Stimulated activated CD8-positive, alpha-beta memory T cell treated with anti-CD3 and anti-CD28 coated beads, Interleukin-12 subunit alpha, Interleukin-12 subunit beta, amount 100 ng/mL, for 4 hours (primary cell): ENCODE measurements at places on chromosomes 4 and X.
A peak's percentile ranks its signal among the peaks of the same experiment; 100 is the strongest.

DNA sequence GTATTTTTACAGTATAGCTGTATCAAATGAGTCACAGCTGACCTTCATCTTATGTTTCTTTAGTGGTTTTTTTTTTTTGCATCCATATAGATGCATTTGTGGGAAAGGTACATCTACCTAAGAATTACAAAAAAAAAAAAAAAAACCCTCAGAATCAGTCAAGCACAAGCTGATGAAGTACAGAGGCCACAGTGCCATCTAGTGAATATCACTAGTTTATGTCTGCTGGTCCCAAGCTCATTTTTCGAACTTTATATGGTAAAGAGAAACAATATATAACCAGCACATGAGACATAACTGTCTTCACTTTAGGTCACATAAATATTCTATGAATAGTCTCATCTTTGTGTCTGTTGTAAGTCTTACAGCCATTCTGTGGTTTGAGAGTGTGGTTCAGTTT is 220.1 kb downstream of the DLG3 start:
- no peak for DNase-seq

- no peak for DNase-seq
Measured at GRCh38 chrX:100368167-100368566, 41.9 kb downstream of the PCDH19 start.

- DNase-seq: no peak
Measured at GRCh38 chr4:120733968-120734367, 188.6 kb downstream of the PRDM5 start.

- no peak for DNase-seq
Measured at GRCh38 chr4:12846368-12846767, 637.8 kb downstream of the RAB28 start.

GRCh38 chr4:72286185-72286584 is 254.4 kb downstream of the NPFFR2 start:
- no peak for DNase-seq

DNA sequence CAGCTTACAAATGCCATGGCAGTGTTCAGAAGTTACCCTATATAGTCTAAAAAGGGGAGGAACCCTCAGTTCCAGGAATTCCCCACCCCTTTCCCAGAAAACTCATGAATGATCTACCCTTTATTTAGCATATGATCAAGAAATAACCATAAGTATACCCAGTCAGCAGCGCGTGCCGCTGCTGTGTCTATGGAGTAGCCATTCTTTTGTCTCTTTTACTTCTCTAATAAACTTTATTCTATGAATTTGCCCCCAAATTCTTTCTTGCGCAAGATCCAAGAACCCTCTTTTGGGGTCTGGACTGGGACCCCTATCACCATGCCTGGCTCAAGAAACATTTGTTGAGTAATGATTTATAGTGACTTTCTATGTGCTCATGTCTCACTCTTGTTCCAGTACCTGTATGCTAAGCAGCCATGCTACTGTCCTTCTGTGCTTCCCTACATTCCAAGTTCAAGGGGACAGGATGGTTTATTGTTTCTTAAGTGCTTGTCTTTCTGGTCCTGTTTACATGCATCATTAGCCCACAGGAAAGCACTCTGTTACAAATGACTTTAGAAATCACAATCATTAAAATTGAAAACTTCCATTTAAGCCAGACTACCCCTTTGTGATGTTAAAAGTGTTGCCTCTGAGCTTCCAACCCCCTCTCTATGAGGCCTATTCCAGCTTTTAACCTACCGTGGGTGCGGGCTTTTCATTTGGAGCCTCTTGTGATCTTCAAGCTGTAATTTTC is 63.4 kb upstream of the S100G start:
- no peak for DNase-seq

GRCh38 chrX:111386615-111387233 is 25.3 kb downstream of the DCX start:
- DNase-seq: no peak

DNA sequence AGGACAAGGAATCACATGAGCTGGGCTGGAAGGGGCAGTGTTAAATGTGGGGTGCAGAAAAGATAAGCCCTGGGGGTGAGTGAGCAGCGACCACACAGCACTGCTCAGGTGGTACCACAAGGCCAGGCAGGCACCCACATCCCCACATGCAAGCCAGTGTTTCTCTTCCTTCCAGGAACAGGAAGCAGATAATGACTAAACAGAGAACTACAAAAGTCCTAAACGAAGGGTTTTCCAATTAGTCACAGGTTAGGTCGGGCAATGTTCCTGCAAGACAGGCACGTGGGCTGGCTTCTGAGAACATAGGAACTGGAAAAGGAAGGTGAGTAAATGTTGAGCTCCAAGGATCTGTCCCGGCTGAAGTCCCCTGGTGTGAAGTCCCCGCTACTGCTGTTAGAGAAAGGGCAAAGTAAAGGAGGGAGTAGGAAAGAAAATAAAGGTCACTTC is 19.5 kb downstream of the RELL1 start:
- DNase-seq: no peak

GRCh38 chr4:17169699-17170098 is 271.3 kb upstream of the LDB2 start:
- DNase-seq: no peak

- no peak for DNase-seq
Measured at GRCh38 chr4:154908168-154908567, 127.1 kb downstream of the RBM46 start.

GRCh38 chr4:10105920-10106319 is 10.7 kb downstream of the WDR1 start:
- no peak for DNase-seq

GRCh38 chr4:110248100-110248499 is 49.7 kb upstream of the ELOVL6 start:
- DNase-seq: no peak

- no peak for DNase-seq
Measured at GRCh38 chr4:159349332-159349731, 246.5 kb downstream of the RAPGEF2 start.

DNA sequence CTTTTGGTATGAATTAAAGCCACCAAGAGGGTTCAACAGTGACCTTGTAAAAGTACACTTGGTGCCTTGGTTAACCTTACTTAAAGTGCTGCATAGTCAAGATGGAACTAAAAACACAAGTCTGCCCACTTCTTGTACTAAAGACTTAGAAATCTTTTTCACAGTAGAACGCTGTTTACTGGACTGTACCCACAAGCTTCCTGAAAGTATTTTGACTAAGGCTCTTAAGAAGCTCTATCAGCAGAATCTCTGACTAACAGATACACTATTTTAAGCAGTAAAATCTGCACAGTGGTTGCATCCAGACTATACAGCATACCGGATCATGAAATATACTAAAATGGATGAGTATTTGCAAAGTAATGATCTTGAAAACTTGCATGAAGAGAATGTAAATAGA is 7.2 kb downstream of the RAB28 start:
- DNase-seq: no peak

GRCh38 chr4:8938623-8939022 is 67.0 kb upstream of the HMX1 start:
- no peak for DNase-seq

- no peak for DNase-seq
Measured at GRCh38 chr4:147528054-147528453, 47.2 kb downstream of the EDNRA start.

- DNase-seq: no peak
Measured at GRCh38 chrX:154006947-154007346, 12.8 kb downstream of the IRAK1 start.

- DNase-seq: no peak
Measured at GRCh38 chr4:177574446-177574845, 132.2 kb upstream of the AGA start.

DNA sequence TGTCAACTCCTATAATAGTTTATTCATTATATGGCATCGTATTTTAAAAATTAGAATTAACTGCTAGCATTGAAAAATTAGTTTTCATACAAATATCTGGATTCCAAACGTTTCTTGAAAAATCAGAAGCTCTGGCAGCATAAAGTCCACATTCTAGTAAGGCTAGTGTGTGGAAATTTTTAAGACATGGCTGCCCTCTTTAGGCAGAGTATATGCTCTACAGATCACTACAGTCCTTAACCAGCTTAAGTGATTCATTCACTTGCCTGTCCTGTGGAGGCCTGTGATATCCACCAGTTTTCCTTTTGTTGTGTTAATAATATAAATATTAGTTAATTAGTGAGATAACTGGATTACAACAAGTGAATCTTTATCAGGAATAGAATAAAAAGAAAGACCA is 287.2 kb downstream of the OPHN1 start:
- no peak for DNase-seq

DNA sequence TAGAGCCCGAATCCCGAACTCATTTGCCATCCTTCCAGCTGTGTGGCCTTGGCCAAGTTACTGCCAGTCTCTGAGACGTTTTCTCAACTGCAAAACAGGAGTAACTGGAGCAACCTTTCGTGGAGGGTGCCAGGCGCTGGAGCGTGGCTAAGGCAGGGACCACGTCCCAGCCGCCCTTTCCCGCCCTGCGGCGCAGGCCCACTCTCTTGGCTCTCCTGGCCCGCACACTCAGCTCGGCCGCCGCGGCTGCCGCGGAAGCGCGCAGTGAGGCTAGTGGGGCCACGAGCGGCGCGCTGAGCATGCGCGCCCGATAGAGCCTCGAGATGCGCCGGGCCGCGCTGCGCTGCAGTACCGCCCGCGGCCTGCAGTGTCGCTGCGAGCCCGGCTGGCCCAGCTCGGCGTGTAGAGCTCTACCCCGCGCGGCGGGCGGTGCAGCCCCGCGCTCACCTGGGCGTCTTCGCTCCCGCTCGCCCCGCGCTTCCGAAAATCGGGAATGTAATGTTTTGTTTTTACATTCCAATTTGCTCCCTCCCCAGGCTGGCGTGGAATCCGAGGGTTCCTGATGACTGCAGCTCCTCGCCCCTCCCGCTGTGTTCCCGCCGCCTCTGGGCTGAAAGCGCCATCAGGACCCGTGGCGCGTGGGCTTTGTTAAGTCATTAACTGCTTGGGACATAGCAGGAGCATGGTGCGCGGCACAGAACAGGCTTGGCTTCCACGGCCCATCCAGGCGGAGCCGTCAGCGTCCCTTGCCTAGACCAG is 4.0 kb upstream of the ZNF518B start:
- peak; percentile 67 for DNase-seq

GRCh38 chr4:11719879-11720278 is 291.2 kb upstream of the HS3ST1 start:
- no peak for DNase-seq

- DNase-seq: no peak
Measured at GRCh38 chr4:86815653-86816052, 33.5 kb downstream of the SLC10A6 start.

- no peak for DNase-seq
Measured at GRCh38 chr4:95742872-95743271, 97.0 kb upstream of the PDHA2 start.

GRCh38 chr4:165464813-165465381 is 86.1 kb downstream of the CPE start:
- no peak for DNase-seq

DNA sequence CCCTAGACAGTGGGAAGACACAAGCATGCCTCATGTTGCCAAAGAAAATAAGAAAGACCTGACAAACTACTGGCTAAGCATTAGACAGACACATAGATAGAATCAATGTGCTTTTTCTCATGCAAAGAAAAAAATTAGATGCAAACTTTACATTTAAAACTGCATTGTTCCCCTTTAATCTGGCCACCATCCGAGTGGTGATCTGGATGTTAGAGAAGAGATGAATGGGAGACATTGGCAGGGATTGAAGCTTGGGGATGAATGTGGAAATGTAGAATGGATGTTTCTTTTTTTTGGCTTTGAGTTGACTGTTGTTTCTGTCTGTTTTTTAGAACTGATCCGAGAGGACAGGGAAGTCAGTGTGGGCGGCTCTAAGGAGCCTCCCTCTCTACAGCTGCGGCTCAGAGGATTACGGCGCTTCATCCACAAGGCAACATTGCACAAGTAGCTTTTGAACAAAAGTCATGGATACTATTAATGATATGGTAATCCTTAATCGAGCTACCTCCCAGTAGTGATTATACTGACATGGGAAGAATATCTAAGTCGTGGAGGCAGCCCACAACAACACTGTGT is 53.0 kb downstream of the HELT start:
- no peak for DNase-seq

GRCh38 chr4:85824166-85824945 is 349.4 kb downstream of the ARHGAP24 start:
- DNase-seq: no peak

DNA sequence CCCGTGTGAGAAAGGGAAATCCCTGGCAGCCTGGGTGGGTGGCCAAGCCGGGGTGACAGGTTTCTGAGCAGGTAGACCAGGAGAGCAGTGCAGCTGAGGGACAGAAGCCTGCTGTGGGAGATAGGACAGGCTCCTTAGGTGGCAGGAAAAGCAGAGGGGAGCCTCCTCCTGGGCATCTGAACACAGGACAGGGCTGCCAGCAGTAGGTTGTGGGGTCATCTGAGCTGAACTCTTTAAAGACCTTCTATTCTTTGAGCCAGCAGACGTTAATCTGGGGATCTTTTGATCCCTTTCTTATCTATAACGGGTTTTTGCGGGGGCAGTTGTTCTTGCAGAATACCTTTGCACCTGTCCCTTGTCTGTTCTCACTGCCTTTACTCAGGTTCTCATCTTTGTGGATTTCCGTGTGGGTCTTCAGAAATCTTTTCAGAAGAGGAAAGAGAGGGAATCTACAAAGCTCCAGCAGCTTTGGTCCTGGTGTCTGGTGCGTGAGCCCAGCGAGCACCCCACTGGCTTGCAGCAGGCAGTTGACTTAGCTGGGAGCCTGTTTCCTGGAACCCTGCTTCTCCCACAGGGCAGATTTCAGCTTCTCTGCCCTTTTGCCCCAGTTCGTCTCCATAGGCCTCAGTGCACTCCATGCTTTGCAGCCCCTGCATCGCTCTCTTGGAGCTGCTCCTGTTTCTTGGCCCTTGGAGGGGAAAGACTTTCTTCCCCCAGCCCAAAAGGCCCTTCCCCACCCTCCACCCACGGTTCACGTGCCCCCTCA is 35.8 kb upstream of the TADA2B start:
- DNase-seq: no peak

DNA sequence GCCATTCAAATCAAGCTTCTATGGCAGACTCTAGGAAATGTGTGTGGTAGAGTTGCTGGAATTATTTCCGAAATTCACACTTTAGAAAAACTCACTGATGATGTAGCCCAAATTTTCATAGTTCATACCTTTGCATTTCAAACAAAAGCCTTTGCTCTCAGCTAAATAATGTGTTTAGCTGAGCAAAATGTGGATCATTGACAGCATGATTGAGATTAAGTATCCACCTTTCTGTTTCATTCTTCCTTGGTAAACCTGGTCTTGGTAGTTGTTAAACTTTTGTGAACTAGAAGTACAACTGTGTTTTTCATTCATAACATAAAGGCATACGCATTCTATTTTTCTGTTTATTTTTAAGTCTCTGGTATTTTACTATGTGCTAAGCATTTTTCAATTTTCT is 7.2 kb downstream of the PCDH7 start:
- no peak for DNase-seq

DNA sequence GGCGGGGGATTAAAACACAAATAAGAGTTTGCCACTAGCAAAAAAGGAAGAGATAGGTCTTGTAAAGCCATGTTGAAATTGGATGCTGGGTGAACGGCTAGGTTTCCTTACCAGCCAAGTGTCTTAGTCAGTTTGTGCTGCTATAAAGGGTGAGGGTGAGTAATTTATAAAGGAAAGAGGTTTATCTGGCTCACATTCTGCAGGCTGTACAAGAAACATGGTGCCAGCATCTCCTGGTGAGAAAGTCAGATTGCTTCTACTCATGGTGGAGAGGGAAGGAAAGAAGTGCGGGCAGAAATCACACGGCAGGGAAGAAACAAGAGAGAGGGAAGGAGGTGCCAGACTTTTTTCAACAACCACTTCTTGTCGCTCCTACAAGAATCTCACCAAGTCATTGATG is 507.5 kb downstream of the SPOCK3 start:
- no peak for DNase-seq

- DNase-seq: no peak
Measured at GRCh38 chrX:97672608-97673007, 788.9 kb downstream of the RPA4 start.
